ENCODE measurements at places on chromosomes 12 and 14.

DNA sequence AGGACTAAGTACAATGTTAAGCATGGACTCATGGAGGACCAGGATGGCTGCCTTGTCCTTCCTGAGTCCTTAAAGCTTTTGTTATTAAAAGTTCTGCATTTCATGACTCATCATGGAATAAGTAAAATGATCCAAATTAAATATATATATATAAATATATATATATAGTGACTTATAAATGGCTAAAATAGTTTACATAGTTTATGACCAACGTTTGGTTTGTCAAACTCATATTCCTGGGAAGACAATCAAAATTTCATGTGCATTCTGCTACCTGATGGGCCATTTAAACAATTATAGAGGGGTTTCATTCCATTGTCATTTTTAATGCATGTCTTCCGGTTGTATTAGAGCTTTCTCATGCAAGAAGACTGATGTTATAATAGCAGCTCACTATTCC, 1190.7 kb downstream of the FSCB start:
- DNase-seq: no peak

- no peak for DNase-seq
Measured at GRCh38 chr12:110205931-110206330, 75.1 kb upstream of the ATP2A2 start.

DNA sequence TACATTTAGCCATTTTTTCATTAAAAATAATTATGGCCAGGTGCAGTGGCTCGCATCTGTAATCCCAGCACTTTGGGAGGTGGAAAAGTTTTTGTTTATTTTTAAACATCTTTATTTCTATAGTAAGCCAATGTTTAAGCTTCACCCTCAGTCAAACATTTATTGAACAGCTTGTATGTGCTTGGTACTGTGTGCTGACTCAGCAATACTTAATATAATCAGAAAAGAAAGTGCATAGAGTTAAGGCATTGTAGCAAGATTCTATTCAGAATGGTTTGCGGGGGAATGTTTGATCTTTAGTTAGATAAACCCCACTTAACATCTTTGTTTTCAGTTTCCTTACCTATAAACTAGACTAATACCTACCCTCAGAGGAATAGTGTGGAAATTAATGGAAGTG, 11.1 kb downstream of the ACTR6 start:
- DNase-seq: no peak

DNA sequence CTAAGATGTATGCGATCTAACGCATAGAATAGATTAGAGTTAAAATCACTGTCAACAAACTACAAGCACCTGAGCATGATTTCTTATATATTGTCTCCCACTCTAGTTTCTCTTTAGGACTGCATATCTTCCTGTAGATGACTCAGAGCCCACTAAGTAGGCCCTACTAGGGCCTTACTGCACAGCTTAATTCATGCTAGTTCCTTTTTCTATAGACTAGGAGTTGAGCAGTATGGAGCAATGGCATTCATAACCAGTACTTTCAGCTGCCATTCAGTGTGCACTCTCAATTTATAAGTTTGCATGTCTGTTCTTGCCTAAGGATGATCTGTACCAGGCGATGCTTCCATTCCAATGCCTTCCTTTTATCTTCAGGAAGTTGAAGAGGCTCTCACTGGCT, 103.5 kb downstream of the METTL25 start:
- DNase-seq: no peak

DNA sequence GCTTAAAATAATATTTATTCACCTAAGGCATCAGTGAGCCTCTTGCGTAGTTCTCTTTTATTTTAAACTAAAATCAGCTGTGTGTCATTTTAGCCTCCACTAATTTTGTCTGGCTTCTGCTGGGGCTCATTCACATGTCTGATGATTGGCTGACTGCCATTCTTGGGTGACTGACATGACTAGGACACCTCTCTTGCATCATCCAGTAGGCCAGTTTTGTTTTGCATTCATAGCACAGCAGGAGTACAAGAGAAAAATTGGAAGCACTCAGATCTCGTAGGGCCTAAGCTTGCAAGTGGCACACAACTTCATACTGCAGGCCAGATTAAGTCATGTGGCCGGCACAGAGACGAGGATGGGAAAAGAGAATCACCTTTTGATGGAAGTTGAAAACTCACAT, 1226.5 kb downstream of the GALC start:
- DNase-seq: no peak

DNA sequence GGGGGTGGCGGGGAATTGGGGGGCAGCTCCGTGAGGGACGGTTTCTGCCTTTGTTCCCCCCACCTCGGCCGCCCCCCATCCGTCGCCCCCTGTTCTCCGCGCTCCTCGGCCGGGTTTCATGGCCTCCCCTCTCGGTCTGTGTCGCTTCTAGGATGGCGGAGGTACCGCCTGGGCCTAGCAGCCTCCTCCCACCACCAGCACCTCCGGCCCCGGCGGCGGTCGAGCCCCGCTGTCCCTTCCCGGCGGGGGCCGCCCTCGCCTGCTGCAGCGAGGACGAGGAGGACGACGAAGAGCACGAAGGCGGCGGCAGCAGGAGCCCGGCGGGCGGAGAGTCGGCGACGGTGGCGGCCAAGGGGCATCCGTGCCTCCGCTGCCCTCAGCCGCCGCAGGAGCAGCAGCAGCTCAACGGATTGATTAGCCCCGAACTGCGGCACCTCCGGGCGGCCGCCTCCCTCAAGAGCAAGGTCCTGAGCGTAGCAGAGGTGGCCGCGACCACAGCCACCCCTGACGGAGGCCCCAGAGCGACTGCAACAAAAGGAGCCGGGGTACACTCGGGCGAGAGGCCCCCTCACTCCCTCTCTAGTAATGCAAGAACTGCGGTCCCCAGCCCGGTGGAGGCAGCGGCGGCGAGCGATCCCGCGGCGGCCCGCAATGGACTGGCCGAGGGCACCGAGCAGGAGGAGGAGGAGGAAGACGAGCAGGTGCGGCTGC, 575 bp downstream of the NAA30 start:
- no peak for DNase-seq

DNA sequence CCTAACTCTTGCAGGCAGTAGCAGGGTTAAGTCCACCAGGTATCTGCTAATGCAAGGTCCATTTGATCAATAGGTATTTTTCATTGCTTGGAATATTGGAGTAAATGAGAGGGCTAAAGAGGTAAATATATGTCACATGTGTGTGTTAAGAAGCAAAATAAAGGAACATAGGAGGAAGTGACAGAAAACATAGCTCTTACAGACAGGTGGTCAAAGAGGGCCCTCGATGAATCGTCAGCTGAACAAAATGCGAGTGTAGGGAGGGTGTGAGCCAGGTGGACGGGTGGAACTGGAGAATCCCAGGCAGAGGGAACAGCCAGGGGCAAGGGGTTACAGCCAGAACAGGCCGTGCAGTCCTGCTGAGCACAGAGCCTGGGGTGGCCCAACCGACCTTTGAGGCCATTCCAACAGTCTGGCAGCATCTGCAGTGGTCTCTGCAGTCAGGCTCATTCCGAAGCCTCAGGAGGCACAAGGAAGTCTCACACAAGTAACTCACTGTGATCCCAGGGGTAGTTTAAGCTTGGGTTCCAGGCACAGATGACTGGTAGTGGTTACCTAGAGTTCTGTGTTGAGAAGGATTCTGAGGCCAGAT, 43.2 kb downstream of the CCDC88C start:
- no peak for DNase-seq
